ENCODE measurements at places on chromosomes 11 and 22. TPM values are rescaled to one million over a fixed set of nuclear protein-coding genes. Genes with fewer than 3 reads are reported as not detected.

PRRG4 gene
- total RNA-seq, result 1.3 TPM

TSPO gene
- total RNA-seq, result 465 TPM

CAT gene
- total RNA-seq, result 60.9 TPM

FREY1 gene
- total RNA-seq, result 0.85 TPM

RASGRP2 gene
- 2.9 TPM for total RNA-seq

FGF19 gene
- not detected for total RNA-seq

KMT5B gene
- total RNA-seq, result 41.0 TPM

RFPL2 gene
- total RNA-seq, result not detected

Data from dermis blood vessel endothelial cell (primary cell).